ENCODE measurements at places on chromosomes 3 and 15.

DNA sequence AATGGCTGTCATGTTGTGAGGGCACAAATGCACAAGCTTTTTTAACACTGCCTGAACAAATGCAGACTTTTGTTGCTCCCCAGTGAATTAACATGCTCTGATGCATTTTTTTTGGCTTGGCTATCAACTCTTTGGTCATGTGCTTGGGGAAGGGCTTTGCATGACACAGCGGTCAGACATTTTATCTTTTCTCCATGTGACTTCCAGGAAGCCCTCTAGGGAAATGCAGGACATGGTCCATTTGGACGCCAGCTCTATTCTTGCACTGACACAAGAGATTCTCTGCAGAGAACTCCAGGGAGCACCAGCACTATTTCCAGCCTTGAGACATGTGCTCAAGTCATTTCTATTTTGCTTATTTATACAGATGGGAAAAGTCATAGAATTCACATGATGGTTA is 46.2 kb downstream of the NEK11 start:
- DNase-seq: no peak

DNA sequence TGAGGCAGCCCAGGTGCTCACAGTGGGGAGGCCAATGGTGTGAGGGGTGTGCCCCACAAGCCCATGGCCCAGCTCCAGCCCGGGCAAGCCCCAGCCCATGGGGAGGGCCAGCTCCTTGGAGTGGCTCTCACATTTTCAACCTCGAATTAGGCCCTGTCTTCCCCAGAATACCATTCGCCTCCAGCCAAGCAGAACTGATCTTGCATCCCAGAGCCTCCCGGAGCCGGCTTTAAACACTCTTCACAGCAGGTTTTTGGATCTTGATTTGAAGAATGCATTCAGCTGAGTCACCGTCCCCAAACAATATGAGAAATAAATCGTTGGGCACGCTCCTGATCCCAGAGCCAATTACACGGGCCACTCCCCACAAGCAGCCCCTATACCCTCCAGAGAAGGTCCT is 23.7 kb downstream of the TPRA1 start:
- no peak for DNase-seq

- no peak for DNase-seq
These were observed 13.5 kb downstream of the SNX33 start for GRCh38 chr15:75661100-75661755.

- no peak for DNase-seq
These were observed 9.1 kb upstream of the AVEN start for GRCh38 chr15:34047893-34048775.

DNA sequence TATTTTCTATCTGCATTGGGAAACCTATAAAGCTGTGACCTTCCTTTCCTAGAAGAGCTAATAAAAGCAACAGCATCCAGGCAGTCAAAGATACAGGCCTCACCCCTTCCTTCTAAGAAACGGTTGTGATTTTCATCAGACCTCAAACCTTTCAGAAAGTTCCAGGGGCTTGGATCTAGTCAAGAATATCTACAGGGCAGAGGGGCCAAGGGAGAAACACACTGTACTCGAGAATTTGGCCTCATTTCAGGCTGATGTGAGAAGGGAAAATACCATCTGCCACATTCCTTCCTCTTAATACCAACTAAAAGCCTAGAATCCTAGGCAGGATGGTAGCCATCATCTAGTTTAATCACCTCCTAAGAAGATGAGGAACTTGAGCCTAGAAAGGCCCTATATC is 24.5 kb upstream of the BCL6 start:
- no peak for DNase-seq

GRCh38 chr3:136343446-136343845 is 93.3 kb downstream of the PCCB start:
- DNase-seq: no peak

DNA sequence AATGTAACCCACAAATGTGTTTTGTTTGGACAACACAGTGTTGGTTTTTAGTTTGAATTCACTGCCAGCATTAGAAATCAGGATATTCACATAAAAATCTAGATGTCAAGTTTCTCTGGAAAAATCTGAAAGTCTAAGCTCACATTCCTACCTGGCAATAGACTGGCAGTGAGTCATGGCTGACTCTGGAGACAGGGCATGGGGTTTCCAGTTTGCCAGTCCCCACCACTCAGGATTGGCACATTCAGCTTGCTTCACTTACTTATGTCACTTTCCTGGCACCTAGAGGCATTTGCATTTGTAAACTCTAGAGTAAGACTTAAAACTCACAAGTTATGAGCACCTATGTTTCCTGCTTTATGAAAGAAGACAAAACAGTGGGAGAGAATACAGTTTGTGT is 19.1 kb upstream of the SEC61A1 start:
- no peak for DNase-seq

GRCh38 chr3:53147151-53147902 is 13.7 kb upstream of the PRKCD start:
- DNase-seq: no peak

GRCh38 chr3:68631850-68632545 is 300.3 kb downstream of the TAFA4 start:
- DNase-seq: no peak

GRCh38 chr3:15924914-15925313 is 127.1 kb upstream of the ANKRD28 start:
- DNase-seq: no peak

DNA sequence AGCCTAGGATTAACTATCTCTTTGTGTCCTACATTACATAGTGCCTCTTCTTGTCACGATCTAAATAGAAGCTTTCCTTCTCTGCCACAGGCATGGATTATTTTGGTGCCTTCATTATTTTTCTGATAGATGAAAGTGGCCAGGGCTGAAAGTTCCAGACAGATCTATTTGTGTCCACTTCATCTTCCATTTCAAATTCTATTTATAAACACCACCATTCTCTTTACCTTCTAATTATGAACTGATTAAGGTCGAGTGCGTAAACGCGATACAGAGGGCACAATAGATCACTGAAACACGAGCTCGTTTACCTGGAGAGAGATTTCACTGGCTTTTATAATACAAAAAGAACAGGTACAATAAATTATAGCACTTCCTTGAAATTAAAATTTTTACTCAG is 105.0 kb downstream of the EDEM1 start:
- no peak for DNase-seq

GRCh38 chr3:74271541-74271940 is 342.9 kb downstream of the CNTN3 start:
- no peak for DNase-seq

DNA sequence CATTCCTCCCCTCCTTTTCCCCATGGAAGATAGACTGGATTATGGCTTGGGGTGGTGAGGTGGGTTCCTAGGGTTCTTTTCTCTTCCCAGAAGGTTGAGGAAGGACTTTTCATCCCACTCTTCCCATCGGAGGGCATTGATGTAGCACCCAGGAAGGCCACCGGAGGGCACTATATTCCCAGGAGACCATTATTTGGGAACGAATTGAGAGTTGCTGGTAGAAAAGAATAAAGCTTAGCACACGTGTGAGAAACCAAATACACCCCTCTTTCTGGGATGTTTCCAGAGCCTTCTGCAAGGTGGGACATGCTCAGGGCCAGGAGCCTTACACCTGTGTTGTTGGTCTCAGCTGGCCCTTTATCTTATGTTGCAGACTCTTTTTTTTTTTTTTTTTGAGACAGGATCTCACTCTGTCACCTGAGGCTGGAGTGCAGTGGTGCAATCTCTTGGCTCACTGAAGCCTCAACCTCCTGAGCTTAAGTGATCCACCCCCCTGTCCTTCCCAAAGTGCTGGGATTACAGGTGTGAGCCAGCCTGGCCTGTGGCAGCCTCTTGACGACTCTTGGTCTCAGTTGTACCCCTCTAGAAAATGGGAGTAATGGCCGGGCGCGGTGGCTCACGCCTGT is 6.3 kb upstream of the CDC25A start:
- no peak for DNase-seq

DNA sequence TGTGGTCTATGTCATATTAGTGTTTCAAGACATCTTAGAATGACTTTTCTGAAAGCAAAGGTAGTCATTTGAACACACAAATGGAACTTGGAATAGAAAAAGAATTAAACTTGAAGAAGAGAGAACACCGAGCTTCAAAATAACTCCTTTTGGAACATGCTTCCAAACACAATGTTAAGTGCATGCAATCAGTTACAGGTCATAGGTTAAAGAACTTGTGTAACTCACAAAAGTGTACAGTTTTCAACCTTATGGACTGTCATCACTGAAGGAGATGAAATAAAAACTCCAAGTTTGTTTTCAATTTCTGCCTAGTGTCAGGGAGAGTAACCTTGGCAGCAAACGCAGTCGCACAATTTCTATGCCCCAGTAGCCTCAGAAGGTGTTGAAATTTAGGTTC is 192.9 kb upstream of the NECTIN3 start:
- DNase-seq: no peak

DNA sequence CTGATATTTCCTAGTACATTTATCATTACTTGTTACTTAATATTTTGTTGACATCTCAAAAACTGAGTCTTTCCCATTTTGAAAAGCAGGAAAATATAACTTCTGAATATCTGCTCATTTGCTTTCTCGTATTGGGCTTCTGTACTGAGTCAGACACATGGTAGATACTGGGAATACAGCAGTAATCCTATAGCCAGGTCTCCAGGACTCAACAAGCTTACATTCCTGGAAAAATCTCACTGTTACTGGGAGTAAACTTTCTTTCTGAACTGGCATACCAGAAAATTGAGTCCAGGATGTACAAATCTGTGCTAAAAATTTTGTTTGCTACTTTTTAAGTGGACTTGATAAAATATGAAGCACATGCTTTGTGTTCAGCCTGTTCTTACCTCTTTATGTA is 240.4 kb downstream of the RBMS3 start:
- DNase-seq: no peak

DNA sequence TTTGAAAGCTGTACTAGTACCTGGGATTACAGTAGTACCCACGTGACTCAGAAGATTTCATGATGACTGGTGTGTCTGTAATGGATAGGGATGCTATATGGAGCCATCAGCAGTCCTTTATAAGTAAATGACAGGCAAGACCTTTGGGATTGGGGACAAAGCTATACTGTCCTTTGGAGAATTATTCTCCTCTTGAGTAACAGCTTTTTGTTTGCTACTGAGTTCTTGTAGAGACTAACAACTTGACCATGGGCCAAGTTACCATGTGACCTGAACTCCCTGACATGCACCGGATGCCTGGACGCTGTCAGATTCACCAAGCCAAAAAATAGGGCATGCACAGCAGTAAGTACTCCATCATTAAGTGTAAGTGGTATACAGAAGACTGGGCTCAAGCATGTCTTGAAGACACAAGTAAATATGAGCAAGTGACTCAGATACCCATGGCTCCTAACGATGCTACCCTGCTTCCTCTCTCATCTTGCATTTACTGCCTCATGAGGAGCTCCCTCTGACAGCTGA is 12.9 kb downstream of the SEC11A start:
- no peak for DNase-seq

- DNase-seq: no peak
These were observed 291.2 kb upstream of the RBMS3 start for GRCh38 chr3:28989646-28990089.

- no peak for DNase-seq
These were observed 471.2 kb upstream of the TGFBR2 start for GRCh38 chr3:30135190-30135589.

GRCh38 chr15:71888797-71889196 is 78.4 kb downstream of the NR2E3 start:
- no peak for DNase-seq

- DNase-seq: peak; percentile 88
These were observed at the start of gene ADAMTS17 for GRCh38 chr15:100341750-100342560. Gene ADAMTS17, minus strand, starts transcription at chr15:100341975. Its CDS starts 76 bp downstream, at chr15:100341899.

DNA sequence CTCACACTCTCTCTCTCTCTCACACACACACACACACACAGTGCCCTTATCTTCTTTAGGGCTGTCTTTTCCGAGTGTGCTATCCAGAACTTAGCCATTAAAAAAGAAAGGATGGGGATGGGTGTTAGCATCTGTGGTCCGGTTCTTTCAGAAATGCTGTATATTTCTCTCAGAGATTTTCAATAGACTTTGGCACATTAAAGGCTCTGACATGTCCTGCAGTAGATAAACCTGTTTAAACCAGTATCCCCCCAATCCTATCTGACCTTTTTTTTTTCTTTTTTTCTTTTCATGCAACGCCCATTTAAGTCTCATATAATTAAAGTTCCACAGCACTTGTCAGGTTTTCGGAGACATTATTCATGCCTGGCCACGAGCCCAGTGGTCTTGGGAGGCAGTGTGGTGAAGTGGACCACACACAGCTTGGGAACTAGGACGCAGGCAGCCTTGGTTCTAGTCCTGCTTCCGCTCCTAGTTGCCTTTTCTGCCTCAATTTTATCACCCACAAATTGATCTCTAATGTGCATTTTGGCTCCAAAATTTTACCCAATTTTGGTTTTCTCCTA is 13.3 kb downstream of the CAV3 start:
- no peak for DNase-seq

DNA sequence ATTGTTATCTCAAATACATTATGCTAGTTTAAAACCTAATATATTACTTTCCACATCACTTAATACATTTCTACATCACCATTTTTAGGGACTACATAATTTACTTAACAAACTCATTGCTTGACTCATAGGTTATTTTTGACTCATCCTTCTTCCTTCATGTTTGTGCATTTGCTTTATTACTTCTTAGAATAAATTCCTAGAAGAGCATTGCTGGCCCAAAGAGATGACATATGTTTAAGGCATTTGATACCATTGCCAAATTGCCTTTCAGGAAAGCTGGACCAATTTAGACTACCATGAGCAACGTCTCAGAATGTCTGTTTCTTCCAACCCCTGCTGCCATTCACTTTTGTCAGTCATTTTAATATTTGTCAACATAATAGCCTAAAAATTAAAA is 905.8 kb downstream of the IGSF11 start:
- no peak for DNase-seq

- no peak for DNase-seq
These were observed 4.0 kb downstream of the NT5DC2 start for GRCh38 chr3:52529376-52530333.

GRCh38 chr3:37989821-37990480 is 635 bp upstream of the VILL start:
- DNase-seq: no peak

DNA sequence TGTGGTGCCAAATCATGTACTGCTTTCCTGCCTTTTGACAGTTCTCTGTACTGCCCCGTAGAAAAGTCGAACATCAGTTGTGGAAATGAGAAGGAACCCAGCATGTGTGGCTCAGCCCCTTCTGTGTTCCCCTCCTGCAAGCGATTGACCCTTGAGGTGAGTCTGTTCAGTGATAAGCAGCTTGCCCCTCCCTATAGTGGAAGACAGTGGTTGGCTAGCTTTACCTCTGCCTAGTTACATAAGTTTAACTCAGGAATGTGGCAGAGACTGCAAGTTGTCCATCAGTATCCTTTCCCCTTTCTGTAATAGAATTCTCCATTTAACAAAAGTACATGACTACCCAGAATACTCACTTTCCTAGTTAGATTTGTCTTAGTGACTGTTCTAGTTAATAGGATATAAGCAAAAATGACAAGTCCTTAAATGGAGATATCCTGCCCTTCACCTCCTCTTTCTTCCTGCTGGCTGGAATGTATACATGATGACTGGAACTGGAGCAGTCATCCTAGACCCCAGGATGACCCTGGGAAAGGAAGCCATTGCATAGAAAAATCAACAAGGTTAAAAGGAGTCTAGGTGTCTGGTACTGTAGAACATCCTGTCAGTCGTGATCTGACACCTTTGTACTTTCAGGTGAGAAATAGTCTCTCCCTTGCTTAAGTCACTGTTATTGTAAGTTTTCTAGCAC is 10.6 kb downstream of the SETMAR start:
- no peak for DNase-seq
